ENCODE measurements at places on chromosomes 6 and 20.

DNA sequence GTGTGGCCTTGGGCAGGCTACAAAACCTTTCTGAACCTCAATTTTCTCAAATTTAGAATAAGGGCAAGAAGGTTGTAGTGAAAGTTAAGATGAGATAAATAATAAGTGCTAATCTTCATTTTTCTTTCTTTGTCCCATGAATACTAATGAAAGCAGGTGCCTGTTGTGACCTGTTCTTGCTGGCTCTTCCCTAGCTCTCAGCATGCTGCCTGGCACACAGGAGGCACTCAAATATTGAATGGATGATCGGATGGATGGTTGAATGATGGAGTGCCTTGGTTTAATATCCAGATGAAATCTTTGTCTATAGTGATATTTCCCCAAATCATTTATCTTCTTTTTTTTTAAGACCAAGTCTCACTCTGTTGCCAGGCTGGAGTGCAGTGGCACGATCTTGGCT, 15.0 kb downstream of the PBOV1 start:
- no peak for DNase-seq

DNA sequence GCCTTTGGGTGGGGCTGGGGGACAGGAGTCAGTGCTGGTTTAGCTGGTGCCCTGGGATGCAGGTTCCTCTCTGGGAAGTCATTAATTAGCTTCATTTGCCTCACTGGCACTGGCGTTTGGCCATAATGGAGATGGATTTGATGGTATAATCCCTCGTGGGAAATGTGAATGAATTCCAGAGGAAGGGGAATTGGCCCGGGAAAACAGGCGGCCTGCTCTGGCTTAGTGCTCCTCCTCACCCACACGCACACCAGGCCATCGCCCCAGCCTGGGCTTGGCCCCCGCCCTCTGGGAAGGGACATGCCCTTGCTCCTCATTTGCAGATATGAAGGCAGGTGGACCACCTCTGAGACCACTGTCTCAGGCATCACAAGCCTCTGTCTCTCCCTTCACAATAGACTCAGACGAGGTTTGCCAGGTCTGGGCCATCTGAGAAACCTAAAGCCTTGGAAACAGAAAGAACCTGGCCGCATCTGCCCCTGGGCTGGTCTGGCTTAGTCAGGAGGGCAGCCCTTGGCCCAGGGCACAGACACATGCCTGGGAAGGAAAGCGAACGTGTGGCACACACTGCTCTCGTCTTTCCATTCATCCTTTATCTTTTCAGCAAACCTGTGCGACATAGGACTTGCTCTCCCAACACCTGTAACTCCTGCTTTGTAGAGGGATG, 199.2 kb upstream of the CDH4 start:
- DNase-seq, result no peak

- DNase-seq, result no peak
Observed at GRCh38 chr6:121764493-121764892, 329.0 kb downstream of the GJA1 start.

GRCh38 chr6:54971825-54972224, 125.3 kb downstream of the FAM83B start:
- DNase-seq, result peak; percentile 46

GRCh38 chr20:56222945-56223344, 25.6 kb upstream of the MC3R start:
- DNase-seq, result no peak

All from kidney tubule cell (primary cell).